SW480 (cell line): ENCODE measurements at places on chromosomes 3 and 15.
A peak's percentile ranks its signal among the peaks of the same experiment; 100 is the strongest.

GRCh38 chr3:124552224-124552623 is 178.0 kb upstream of the UMPS start:
- DNase-seq = peak; percentile 68

GRCh38 chr15:44676676-44677075 is 13.2 kb upstream of the SPG11 start:
- no peak for DNase-seq

GRCh38 chr15:101209285-101209845 is 42.5 kb downstream of the CHSY1 start:
- no peak for DNase-seq

DNA sequence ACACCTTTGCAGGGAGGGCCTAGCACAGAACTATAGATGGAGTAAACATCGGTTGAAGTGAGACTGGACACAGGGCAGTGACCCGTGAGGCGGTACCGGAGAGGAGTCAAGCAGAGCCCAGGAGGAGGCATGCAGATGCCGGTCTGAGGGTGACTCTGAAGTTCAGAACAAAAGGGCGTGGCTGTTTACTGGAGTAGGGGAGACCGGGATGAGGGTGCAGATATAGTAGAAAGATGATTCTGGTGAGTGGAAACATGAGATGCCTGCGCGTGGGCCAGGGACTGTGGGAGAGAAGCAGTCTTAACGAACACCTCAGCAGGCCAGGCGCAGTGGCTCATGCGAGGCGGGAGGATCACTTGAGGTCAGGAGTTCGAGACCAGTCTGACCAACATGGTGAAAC is 113.1 kb downstream of the NSMCE3 start:
- DNase-seq = no peak

GRCh38 chr15:91146728-91147127 is 46.7 kb downstream of the SV2B start:
- DNase-seq = no peak

DNA sequence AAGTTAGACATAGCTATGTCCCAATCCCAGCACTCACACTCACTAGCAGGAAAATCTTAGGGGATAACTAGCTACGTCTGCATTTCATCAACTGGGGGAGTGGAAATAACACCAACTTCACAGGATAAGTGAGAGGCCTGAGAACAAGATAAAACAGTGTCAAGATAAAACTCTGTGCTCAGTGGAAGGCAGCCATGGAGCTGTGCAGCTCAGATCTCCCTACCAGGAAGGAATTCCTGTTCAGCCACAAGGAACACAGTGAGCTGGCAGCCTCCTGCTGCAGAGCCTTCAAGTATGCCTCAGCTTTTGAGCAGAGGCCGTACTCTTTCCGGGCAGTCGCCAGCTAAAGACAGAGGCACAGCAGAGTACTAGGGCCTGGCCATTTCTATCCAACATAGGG is 115.8 kb upstream of the TOPAZ1 start:
- DNase-seq = no peak

DNA sequence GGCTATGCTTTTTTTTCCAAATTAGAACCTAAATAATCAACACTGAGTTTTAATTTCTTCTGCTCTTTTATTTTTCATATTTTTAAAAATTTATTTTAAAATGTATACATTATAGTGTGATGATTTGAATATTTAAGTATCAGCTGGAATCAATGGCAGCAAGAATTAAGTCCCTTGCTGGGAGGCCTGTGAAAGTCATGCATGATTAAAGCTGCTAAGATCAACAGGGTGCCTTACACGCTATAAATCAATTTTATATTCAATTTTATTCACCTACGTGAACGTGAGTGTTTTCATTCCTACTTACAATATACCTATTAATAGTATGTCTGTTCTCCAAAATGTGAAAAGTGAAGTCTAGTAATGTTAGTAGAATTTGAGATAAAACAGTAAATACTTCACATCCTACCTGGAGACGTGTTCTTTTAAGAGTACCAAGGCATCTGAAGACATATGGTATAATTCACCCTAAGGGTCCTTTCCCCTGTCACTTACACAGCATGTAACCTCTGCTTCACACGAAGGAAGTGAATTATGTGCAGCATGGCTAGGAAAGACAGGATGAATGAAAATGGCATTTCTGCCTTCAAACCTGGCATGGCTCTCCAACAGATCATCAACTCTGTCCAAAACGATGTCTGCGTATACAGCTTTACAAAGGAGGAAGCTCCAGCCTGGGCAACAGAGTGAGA is 640.4 kb upstream of the ROBO1 start:
- DNase-seq = no peak

- no peak for DNase-seq
Measured at GRCh38 chr3:52310861-52311575, 5.1 kb upstream of the DNAH1 start.

- DNase-seq = peak; percentile 23
Measured at GRCh38 chr3:125123451-125124305, 67.9 kb upstream of the HEG1 start.

DNA sequence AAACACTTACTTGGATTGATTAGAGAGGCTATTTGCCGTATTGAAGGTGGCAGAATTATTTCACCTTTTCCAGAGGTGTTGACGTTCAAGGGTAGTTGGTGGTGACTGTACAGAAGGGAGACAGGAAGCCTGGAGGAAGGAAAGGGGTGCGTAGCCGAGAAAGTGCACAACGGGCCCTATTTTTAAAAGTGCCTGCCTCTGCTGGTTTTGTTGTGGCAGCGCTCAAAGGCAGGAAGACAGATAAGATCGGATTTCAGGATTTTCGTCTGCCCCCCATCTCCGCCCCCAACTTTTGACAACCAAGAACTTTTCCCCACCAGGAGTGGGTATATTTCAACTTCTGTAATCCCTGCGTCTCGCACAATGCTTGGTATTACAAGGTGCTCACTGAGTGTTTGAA is 38.5 kb downstream of the SMAD3 start:
- DNase-seq = no peak

GRCh38 chr15:70036585-70037291 is 61.0 kb downstream of the TLE3 start:
- peak; percentile 49 for DNase-seq

GRCh38 chr15:32941823-32942222 is 224.0 kb downstream of the GREM1 start:
- DNase-seq = no peak

DNA sequence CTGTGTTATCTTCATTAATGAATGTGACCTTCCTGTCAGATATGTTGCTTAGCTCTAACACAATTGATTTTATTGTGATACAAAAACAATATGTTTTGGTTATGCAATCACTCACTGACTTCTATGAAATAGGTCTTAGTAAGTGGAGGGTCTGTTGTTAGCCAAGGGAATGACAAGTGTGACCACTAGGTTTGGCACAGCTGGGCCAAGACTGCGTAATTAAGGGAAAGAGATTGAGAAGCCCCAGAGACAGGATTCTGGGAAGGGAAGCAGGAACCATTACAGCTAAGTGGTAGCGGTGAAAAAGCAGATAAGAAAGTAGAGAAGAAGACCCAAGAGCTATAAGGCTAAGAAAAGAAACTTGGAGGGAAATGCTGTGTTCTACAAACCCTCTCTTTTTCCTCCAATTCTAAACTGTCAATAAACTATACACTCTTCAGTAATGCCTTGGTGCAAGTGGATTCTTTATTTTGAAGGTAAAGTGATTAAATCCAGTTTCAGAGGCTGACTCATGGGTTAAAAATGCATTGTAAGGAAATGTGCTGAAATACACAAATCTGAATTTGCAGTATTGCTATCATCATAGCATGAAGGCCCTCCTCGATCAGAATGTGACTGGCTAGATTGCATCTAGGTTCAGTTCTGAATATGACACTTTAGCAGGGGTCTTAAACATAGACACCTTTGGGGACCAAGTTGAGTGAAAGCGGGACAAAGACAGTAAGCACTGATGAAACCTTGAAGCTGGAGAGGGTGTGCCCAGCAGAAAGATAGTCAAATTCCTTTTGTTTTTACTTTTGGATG is 26.1 kb downstream of the KCNMB2 start:
- no peak for DNase-seq

DNA sequence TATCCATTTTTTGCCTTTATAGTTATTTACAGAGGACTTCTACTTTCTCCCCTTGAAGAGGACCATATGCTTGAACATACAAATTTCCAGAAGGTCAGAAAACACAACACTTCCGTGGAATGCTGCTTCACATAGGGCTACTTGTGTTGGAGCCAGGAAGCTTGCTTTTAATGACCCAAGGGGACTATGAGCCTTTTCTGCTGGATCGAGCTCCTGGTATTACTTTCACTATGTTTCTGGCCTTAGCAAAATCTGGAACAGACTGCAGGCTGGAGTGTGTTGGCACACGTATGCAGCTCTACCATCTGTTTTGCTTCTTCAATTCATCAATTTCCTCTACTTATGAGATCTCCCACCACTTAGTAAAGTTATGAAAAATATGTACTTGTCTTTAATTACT is 69.3 kb upstream of the CBLB start:
- peak; percentile 1 for DNase-seq

DNA sequence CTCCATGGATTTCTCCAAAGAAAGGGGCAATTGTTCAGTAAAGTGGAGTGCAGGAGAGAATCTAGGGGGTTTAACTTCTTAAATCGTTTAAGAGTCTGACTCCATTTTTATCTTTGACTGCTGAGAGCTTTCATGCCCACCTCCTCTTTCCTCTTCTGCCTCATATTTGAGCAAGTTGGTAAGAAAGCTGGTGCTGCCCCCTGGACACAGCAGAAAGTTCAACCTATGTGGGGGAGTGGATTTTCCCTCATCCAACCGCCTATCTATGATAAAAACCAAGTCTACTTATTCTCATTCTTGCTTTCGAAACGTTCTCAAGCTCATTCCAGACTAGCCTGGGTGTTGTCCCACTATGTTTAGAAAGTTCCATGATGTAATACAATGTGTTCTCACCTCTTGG is 26.0 kb downstream of the HHLA2 start:
- DNase-seq = no peak

- peak; percentile 7 for DNase-seq
Measured at GRCh38 chr3:50806806-50807205, 132.1 kb downstream of the DOCK3 start.

GRCh38 chr15:32717426-32718226 is at the start of gene GREM1:
TSS of gene GREM1 (plus strand) at chr15:32718004. CDS start at chr15:32730691, 12,687 bp downstream.
- DNase-seq = no peak

- DNase-seq = no peak
Measured at GRCh38 chr15:49196856-49197255, 26.8 kb downstream of the GALK2 start.

- no peak for DNase-seq
Measured at GRCh38 chr3:186184021-186184420, 75.1 kb upstream of the ETV5 start.

- no peak for DNase-seq
Measured at GRCh38 chr3:135532021-135532420, 433.5 kb upstream of the PPP2R3A start.

GRCh38 chr3:19485267-19485666 is 337.0 kb downstream of the KCNH8 start:
- DNase-seq = no peak

DNA sequence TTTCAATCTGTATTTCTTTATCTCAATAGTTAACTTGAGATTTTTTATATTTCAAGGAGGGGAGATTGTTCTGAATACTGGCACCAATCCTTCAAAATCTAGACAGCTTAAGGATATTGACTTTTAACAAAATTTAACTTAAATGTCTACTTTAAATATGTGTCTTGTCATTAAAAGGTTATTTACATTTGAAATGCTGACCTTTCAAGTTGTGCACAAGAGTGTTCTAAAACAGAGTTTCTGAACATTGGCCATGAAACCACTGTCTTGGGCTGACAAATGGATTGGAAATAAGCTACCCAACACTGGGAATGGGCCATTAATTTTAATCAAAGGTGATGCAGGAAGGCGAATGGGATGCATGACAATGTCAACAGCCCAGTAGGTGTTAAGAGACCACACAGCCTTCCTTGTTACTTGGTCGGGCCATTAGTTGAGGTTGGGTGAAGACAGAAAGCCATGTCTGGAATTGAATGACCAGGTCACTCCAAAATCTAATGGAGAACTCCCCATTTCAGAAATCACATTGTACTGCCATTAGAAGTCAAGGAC is 128.5 kb downstream of the CDIN1 start:
- DNase-seq = no peak

GRCh38 chr15:90044191-90044590 is 43.1 kb downstream of the ZNF710 start:
- DNase-seq = no peak

GRCh38 chr15:74616366-74616939 is 817 bp downstream of the CLK3 start:
- no peak for DNase-seq

- DNase-seq = no peak
Measured at GRCh38 chr3:141384157-141384556, 15.9 kb downstream of the ZBTB38 start.

DNA sequence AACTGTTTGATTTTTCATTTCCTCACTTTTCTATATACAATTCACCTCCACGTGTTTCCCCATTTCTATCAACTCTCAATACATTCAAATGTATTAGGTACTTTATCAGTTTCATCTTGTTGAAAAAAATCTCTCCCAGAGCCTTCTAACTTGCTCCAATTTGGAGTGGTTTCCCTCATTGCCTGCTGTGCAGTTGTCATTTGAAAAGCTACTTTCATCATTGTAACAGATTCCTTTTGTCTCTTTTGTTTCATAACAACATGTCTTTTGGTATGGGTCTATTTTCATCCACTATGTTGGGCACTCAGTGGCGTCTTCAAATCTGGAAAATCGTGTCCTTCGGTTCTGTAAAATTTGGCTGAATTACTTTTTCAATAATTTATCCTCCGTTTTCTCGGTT is 75.0 kb downstream of the NR2E3 start:
- no peak for DNase-seq

DNA sequence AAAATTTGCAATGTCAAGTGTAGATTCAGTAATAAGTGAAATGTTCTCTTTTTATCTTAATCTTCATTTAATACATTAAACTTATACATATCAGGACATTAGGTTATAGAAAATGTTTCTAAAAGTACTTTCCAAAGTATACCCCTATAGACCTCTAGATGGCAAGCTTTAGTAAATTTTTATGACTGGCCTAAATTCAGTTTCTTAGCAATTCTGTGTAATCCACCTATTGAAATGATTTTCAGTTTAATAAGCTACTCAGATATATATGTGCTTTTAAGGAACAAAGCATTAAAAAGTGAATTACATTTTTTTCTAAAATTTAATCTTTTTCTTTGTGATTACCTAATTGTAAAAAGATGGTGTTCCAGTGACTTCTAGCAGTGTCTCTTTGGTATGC is 342.2 kb downstream of the GBE1 start:
- DNase-seq = peak; percentile 16
